ENCODE measurements at places on chromosomes 1 and 21. TPM values are rescaled to one million over a fixed set of nuclear protein-coding genes. Genes with fewer than 3 reads are reported as not detected.

DNA sequence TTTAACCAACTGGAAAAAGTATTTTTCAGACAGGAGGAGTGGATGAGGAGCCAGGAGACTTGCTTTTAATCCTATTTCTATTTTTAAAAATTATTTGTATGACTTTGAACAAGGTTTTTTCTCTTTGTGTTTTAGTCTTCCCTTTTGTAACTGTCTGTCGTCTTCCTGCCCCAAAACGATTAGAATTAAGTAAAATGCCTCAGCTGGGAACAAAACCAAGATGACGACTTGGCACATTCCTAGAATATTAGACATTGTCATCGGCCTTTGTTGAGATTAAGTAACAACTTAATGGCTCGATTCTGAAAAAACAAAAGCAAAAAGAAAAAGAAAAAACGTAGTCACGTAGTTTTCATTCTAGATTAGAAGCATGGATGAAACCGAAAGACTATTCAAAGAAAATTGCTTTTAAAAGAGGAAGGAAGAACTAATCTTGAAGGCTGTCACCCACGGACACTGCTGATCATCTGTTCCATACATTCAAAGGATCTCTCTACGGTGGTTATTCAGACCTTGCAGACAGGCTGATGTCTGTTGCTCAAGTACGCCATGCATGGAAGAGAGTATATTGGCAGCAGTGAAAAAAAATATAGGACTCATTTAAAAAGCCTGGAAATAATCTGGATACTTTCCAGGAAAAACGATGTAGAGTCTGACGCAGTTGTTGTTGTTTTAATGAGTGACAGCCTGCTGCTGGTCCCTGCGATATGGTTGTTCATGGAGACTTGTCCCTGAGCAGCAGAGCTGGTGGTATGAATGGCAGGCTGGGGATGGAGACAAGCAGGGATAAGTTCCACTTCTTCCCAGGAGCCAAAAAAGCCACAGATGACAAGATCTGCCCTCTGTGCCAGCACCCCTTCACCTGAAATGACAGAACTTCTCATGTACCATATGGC lies 16.8 kb downstream of the GNG4 start:
- H3K4me3 ChIP-seq = no peak overlapping the region
- peaks cover 4% of the 10 kb centered on the region for H3K27me3 ChIP-seq
- DNase-seq = no peak
- peak overlapping the region; percentile 34 for H3K27ac ChIP-seq
- no peaks in the 10 kb centered on the region for H3K36me3 ChIP-seq

- peaks cover 6% of the 10 kb centered on the region for H3K36me3 ChIP-seq
- peaks cover 26% of the 10 kb centered on the region for H3K4me1 ChIP-seq
- DNase-seq = no peak
- no peak overlapping the region for H3K27ac ChIP-seq
- no peaks in the 10 kb centered on the region for H3K27me3 ChIP-seq
These were observed 55.1 kb downstream of the RPL5 start for GRCh38 chr1:92886886-92887419.

Gene CR2
- total RNA-seq = 0.39 TPM

Gene SPRR2E
- not detected for total RNA-seq

GRCh38 chr1:239804266-239804665 lies 287.4 kb upstream of the FMN2 start:
- no peak overlapping the region for H3K27ac ChIP-seq
- DNase-seq = no peak
- H3K4me1 ChIP-seq = peaks cover 7% of the 10 kb centered on the region

Gene NEXN
- total RNA-seq = 3.6 TPM

DNA sequence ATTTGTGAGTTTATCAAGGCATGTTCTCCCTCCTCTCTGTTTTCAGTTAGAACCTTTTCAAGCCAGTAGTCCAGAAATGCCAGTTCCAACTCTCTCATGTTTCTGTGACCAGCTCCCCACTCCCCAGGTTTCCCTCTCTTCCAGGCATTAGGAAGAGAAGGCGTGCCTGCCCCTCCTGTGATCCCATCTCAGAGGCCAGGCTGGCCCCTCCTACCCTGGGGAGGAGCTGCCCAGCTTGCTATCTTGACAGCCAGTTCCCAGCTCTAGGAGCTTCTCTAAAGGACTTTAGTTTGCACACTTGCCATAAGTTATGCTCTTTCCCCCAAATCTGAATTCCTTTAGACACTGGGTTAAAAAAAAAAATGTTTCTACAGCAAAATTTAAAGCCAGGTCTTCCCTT lies 8.9 kb downstream of the HYI start:
- DNase-seq = no peak
- H3K36me3 ChIP-seq = peaks cover 32% of the 10 kb centered on the region
- H3K4me1 ChIP-seq = no peaks in the 10 kb centered on the region
- no peak overlapping the region for H3K4me3 ChIP-seq

DNA sequence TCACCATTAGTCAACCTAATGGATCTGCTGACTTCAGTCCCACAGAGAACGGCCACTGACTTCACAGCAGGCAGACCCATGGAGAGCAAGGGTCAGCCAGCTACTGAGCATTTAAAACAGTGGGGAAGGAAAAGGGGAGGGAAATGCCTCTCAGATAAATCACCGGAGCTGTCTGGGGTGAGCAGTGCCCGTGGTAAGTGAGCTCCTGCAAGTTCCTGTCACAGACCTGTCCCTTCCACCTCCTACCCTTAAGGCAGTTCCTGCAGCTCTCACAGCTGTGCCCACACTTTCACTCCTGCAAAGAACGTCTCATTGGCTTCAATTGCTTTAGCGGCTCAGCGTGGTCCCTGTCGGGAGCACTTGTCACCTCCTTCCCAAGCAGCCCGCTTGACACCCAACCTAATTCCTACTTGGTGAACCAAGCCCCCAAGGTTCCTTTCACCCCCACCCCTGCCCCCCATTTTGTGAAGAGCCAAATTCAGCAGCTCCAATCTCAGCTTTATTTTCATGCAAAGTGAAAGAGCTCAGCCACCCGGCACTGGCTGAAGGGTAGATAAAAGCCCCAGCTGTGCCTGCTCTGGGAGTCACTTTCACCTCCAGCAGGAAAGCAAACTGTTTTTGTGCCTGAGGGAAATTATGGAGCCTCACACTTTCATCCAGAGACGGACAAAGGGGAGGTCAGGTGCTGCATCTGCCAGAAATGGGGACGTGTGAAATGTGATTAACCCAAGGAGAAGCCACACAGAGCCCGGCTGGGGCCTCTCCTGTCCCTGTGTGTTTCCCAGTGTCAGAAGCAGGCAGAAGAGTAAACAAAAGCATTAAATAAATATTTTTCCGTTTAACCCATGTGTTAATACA lies 306.2 kb downstream of the TTLL7 start:
- no peaks in the 10 kb centered on the region for H3K36me3 ChIP-seq
- no peaks in the 10 kb centered on the region for H3K27me3 ChIP-seq
- peaks cover 25% of the 10 kb centered on the region for H3K4me1 ChIP-seq
- peak overlapping the region; percentile 63 for H3K4me3 ChIP-seq

Gene NBPF10
- 1.4 TPM for total RNA-seq

GRCh38 chr1:100612540-100612939 lies 74.6 kb downstream of the GPR88 start:
- H3K4me3 ChIP-seq = no peak overlapping the region
- peaks cover 19% of the 10 kb centered on the region for H3K4me1 ChIP-seq
- no peaks in the 10 kb centered on the region for H3K27me3 ChIP-seq
- no peak for DNase-seq

Gene VPS45
- 18.5 TPM for total RNA-seq

DNA sequence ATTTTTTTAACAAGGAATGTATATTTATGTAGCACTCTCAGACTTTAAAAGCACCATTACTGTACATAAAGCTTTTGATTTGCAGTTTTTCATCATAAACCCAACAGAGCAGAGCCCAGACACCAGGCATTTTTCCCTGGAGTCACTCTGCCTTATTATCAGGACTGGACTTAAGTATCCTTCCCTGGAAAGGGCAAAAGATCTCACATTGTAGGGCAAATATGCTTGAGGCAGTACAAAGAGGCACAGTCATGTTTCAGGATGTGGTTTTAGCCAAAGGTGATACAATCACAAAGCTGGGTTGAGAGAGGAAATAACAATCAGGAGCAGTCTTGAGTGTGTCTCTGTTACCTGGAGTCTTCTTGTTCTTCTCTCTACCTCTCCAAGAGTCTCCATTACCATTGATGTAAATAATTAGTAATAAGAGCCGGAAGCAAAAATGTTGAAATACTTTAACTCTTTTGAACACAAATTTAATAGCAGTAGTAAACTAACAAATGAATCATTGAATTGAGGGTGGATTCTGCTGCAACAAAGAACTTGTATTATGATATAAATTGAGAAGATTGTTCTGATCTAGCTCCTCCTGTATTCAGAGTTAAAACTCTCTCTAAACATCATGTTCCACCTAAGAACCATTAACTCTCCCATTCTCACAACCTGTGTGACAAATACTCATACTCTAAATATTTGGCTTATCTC lies 160.5 kb downstream of the LTN1 start:
- H3K27ac ChIP-seq = peak overlapping the region; percentile 71
- H3K27me3 ChIP-seq = no peaks in the 10 kb centered on the region
- no peak for DNase-seq
- no peak overlapping the region for H3K4me3 ChIP-seq
- no peaks in the 10 kb centered on the region for H3K36me3 ChIP-seq
- peaks cover 65% of the 10 kb centered on the region for H3K4me1 ChIP-seq

DNA sequence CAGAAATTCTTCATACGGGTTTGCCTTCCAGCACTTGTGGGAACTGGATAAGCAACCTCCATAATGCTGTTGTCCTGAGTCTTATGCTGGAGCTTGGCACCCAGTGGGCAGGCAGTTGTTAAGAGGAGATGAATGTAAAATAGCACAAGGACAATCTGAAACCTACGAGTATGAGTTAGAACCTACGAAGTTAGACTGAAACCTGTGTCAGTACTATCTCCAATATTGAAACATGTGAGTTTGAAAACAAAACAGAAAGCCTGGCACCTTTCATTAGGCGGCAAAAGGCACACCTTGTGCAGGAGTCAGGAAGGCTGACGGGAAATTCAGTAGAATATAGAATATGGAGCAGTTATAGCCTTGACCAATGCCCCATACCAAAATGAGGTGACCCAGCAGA lies 489.7 kb upstream of the RGS18 start:
- no peak overlapping the region for H3K27ac ChIP-seq
- no peaks in the 10 kb centered on the region for H3K4me1 ChIP-seq

GRCh38 chr1:22661880-22662279 lies 8.8 kb downstream of the C1QB start:
- H3K4me3 ChIP-seq = no peak overlapping the region
- DNase-seq = no peak
- H3K27me3 ChIP-seq = peaks cover 11% of the 10 kb centered on the region
- no peak overlapping the region for H3K27ac ChIP-seq
- no peaks in the 10 kb centered on the region for H3K4me1 ChIP-seq
- H3K36me3 ChIP-seq = no peaks in the 10 kb centered on the region

GRCh38 chr1:171636141-171636540 lies 14.1 kb downstream of the MYOCOS start:
- no peaks in the 10 kb centered on the region for H3K36me3 ChIP-seq
- H3K4me1 ChIP-seq = no peaks in the 10 kb centered on the region
- H3K27me3 ChIP-seq = no peaks in the 10 kb centered on the region
- DNase-seq = no peak

DNA sequence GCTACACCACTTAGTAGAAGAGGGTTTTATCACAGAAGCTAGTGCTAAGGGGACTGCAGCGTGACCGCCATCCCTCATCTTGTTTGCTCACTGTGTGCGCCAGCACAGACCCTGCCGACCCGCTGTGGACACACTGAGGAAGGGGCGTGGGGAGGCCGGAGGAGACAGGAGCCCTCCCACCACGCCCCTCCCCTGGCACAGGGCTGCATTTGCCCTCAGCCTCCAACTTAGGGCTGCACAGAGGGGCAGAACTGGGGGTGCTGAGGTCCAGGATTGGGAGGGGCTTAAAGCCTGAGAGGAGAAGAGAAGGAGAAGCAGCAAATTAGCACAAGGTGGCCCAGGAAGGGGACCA lies 37.2 kb downstream of the RRP1 start:
- H3K4me1 ChIP-seq = peaks cover 3% of the 10 kb centered on the region
- no peak overlapping the region for H3K27ac ChIP-seq
- DNase-seq = no peak
- no peak overlapping the region for H3K4me3 ChIP-seq
- H3K27me3 ChIP-seq = no peaks in the 10 kb centered on the region

GRCh38 chr1:209428241-209428921 lies 155.1 kb upstream of the CAMK1G start:
- H3K27me3 ChIP-seq = peaks cover 8% of the 10 kb centered on the region
- no peak overlapping the region for H3K27ac ChIP-seq
- no peaks in the 10 kb centered on the region for H3K36me3 ChIP-seq

- no peak overlapping the region for H3K4me3 ChIP-seq
- H3K4me1 ChIP-seq = peaks cover 30% of the 10 kb centered on the region
- no peaks in the 10 kb centered on the region for H3K36me3 ChIP-seq
These were observed 75.8 kb downstream of the PCBP3 start for GRCh38 chr21:45719177-45719802.

DNA sequence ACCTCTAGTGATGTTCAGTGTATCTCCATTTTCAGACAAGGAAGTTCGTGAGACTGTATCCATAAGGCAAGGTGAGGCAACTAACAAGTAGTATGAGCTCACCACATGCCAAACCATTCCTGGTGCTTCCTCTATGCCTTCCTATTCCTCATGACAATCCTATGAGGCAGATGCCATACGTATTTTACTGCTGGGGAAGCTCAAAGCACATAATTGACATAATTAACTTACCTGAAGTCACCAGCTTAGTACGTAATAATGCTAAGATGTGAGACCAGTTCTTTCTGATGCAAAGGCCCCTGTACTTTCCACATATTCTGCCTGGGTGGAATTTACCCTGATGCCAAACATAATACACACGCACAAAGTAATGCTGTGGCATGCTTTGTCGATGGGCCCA lies 83.6 kb upstream of the NFIA start:
- H3K4me3 ChIP-seq = no peak overlapping the region
- DNase-seq = no peak
- no peak overlapping the region for H3K27ac ChIP-seq
- H3K4me1 ChIP-seq = no peaks in the 10 kb centered on the region
- no peaks in the 10 kb centered on the region for H3K36me3 ChIP-seq

DNA sequence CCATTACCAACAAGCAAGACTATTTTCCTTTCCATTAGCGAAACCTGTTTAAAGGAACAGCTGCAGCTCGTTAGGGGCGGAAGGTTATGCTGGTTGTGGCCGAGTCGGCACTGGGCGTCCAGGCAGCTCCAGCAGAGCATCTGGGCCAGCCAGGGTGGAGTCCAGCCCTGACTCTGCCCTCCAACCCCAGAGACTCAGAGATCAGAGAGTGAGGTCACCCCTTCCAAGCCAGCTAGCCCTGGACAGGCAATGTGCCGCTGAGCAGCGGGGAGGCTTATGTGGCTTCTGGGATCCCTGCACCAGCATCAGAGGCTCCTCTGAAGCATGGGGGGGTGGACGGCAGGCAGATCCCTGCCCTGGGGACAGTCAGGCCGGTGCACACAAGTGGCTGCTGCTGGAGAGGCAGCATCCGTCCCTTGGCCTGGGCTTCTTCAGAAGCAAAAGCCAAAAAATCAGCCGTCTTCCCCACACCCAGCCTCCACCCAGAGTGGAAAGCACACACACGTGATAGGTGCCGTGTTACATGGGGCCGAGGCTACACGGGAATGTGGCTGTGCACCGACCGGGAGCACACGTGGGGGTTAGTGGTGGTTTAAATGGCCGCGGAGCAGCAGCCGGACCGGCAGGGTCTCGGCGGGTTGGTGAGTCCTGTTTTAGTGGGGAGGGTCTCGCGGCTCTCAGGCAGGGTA lies 30.1 kb downstream of the SLC66A1 start:
- DNase-seq = no peak
- peaks cover 39% of the 10 kb centered on the region for H3K36me3 ChIP-seq
- peaks cover 15% of the 10 kb centered on the region for H3K4me1 ChIP-seq
- H3K27me3 ChIP-seq = no peaks in the 10 kb centered on the region
- no peak overlapping the region for H3K4me3 ChIP-seq

Data from activated CD4-positive, alpha-beta T cell treated with anti-CD3 and anti-CD28 coated beads for 36 hours (primary cell).